ENCODE measurements at places on chromosomes 1 and 21.

DNA sequence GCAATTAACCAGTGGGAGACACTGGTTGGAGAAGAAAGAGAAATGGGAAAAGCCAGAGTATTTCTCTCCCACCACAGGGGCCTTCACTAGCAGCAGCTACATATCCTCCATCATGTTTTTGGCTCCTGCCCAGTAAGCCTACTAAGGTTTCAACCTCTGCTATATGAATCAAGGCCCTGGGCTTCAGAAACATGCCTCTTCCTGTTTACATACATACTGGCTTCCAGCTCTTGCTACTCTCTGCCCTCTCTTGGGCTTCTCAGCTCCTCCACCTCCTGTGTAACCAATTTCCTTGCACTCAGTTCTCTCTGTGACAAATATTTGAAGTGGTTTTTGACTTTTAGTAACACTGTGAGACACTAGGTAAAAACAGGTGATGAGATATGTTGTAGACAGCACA, 80.8 kb downstream of the LRRC7 start:
- DNase-seq = peak; percentile 86

DNA sequence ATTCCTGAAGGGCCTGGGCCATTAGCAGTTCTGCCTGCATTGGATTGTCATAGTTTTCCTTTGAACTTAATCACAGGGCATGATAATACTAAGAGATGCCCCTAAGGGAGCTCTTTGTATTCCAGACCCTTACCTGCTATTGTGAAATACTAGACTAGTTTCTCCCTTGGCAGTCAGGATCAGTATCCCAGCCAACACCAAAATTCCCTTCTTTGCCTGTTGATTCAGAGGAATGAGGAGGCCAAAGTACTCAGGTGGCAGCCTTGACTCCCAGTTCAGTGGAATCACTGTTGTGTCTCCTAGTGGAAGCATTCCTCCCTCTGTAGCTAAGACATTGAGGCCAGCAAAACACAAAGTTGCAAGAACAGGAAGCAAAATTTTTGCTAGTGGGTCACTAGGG, 20.7 kb downstream of the SLAMF7 start:
- no peak for DNase-seq

DNA sequence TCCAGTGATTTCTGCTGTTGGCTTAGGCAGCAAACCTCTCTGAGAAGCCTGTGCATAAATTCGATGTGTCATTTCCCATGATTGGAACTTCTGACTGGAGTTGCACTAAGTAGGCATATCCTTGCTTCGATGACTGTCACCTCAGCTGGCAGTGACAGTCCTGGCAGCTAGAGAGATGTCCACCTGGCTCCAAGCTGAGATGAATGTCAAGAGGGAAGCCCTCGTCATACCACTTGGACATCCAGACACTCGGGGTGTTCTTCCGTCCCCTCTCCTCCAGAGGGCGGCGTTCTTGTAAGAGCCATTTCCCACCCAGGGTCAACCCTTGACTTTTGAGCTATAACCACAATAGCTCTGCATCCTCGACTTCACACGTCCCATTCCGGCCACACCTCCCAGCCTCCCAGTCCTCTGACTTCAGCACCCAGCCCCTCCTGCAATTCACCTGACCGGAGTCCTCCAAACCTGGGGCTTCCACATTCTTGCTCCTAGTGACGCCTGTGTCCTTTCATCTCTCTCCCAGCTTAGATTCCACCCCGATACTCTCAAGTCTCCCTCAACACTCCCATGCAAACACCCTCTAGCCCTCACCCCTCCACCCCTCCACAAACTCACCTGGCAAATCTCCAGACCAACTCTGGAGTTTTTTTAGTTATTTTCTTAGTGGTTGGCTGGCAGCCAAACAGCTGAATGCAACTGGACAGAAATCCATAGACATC, 17.3 kb downstream of the CA6 start:
- peak; percentile 99 for DNase-seq

- no peak for DNase-seq
These were observed 14.1 kb upstream of the RNF223 start for GRCh38 chr1:1088029-1088800.

- no peak for DNase-seq
These were observed 1266.9 kb upstream of the ADGRL2 start for GRCh38 chr1:80533775-80534334.

DNA sequence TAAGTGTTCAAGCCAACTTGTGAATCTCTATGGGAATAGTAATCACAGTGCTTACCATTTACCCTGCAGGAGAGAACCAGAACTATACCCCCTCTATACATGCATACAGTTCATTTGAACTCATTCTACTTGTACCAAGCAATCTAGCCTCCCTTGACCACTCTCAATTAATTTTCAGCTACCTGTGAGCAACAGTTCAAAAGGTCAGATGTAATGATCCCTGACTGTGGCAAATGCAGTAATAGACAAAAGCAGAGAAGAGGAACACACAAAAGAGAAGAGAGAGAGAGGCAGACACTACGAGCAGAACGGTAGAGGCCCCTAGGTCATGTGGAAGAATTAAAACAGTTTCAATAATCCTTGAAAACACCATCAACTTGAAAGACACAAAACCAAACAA, 52.8 kb downstream of the FMO4 start:
- no peak for DNase-seq

DNA sequence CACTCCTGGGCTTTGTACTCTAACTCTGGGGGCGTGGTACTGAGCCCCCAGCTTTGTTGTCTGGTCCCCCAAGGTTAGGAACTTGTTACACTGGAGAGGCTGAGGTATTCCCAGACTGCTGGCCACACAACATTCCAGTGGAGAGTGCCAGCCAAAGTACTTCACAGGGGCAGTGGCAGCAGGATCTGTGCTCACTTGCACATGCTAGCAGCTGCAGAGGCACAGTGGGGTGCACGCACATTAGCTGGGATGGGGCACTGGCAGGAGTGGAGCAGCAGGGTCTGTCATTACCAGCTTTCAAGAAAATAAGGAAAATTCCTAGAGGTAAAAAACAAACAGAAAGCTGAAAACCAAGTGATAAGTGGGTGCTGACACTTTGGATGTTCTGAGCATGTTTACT, 31.0 kb downstream of the ZNF691 start:
- DNase-seq = no peak

DNA sequence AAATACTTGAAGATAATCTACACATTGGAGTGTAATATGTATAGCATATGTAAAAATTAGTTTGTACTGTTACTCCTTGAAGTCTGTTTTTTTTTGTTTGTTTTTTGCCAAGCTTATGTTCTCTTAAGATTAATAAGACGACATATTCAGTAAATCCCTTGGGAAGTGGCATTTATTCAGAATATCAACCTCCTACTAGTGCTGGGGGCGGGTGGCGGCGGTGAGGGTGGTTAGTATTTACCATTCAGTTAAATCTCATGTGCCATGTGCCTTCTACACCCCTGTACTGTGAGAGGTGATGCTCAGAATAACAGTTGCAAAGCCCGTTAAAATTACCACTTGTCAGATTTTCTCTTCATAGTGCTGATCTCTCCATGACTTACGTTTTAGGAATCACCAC, 3.0 kb downstream of the BACH1 start:
- no peak for DNase-seq

- DNase-seq = no peak
These were observed 199.6 kb downstream of the LTN1 start for GRCh38 chr21:28793043-28793442.

DNA sequence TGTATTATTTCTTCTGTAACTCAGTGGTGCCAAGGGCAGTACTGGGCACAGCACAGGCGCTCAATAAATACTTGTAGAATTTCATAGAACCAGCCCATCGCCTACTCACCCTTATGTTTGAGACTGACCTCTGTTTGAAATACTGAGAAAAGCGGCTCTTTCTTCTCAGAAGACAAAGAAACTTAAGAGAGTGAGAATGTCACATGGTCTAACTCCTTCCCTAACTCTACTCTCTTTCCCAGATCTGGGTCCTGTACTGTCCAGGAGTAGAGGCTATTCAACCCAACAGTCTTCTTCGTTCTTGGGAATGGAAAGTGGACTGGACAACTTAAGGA, 4.2 kb downstream of the IGSF8 start:
- no peak for DNase-seq

DNA sequence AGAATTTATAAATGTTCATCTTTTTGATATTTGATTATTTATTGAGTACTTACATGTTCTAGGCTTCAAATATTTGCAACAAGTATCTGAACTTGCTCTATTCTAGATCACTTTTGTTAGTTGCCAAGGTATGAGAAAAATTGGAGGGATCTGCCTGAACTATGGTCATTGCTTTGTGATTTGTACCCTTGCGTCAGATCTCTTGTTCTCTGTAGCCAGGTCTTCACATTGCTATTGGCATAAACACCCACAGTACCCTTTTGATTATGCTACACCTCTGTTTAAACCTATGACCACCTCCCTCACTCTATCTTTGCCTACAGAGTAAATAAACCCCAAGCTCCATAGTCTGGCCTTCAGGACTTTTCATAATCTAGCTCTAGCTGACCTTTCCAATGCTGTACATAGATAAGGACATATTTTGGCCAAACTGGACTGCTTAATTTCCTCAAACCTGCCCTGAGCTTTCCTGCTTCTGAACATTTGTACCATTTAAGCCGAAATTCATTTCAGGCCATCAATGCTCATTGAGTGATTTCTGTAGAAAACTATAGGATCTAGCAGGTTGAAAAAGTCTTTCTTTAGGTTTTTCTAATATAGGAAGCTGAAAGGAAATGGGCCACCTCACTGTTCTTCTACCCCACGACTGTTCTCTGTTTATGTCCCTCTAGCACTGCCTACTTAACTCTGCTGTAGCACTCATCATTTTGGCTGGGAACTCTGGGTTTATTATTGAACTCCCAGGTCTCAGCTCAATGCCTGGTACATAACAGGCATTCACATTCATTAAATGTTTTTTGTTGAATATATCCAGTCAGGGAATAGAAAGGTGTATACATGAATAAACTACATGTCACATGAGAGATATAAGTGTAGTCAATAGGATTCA, 84.9 kb downstream of the PPP1R12B start:
- no peak for DNase-seq
